Neuronal stem cell (in vitro differentiated cells): ENCODE measurements at places on chromosomes 7 and 10.
A peak's percentile ranks its signal among the peaks of the same experiment; 100 is the strongest.

DNA sequence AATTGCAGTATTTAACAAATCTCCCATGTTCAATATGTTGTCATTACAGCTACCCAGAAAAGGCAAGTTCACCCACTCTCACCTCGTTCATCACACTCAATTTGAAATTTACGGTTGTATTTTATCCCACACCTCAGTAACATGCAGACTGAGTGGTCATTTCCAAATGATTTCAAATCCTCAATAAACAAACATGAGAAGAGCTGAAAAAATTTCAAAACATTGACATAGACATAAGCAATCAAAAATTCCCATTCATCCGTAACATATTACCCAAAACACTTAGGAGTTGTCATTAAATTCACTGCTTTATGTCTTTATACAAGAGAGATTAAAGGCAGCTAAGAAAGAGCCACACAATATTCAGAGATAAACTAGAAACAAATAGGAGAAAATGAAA, 61.7 kb upstream of the NEBL start:
- DNase-seq: no peak

- DNase-seq: no peak
Observed at GRCh38 chr10:44385026-44385695, at the start of gene CXCL12. TSS of gene CXCL12 (minus strand) at chr10:44385097. CDS start at chr10:44385005, 92 bp downstream.

- DNase-seq: no peak
Observed at GRCh38 chr7:155610633-155611193, 33.7 kb upstream of the RBM33 start.

- no peak for DNase-seq
Observed at GRCh38 chr7:18577096-18577771, 81.7 kb downstream of the HDAC9 start.

DNA sequence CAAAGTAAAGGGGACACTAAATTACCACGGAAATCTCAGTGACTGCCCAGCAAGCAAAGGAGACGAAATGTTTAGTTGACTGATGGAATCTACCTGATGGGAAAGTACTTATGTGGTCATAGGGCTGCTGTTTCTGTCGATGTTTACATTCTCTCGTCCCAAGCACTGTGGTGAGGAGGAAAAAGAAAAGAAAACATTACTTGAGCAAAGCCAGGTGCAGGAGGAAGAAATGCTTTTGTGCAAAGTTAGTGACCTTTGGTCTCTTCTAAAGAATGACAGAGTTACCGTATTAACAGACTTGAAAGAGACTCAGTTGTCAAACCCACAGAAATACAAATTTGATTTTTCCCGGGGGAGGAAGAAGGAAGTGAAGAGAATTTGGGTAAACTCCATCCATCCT, 43.3 kb upstream of the FMC1 start:
- peak; percentile 31 for DNase-seq

- DNase-seq: no peak
Observed at GRCh38 chr7:72753781-72754180, 74.2 kb downstream of the TYW1B start.

- no peak for DNase-seq
Observed at GRCh38 chr7:32169228-32169627, 99.0 kb upstream of the PDE1C start.

DNA sequence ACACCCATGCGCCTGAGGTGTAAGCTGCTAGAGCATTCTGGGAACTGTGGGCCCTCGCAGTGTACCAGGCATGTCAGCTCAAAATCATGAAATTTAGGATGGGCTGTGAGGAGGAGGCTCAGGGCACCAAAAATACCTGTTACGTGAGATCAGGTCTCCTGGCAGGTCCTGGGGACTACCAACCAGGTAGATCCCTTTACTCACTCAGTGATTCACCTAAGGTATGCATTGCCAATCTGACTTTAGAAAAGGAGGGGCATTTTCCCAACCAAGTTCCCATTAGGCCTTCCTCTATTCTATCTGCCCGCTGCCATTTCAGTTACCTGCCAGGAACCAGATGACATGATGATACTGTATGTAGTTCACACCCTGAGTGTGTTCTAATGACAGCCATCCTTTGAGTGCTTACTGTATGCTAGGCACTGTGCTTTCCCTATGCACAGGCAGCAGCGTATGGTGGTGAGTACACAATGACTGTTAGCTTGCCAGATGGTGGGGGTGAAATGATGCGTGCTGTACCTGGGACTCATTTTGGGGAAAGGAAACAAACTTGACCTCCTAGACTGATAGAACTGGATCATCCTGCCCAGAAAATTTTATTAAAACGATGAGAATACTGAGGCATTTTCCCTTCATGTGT, 62.0 kb downstream of the CFAP58 start:
- DNase-seq: no peak

- DNase-seq: no peak
Observed at GRCh38 chr10:47140761-47141348, 159.1 kb upstream of the GDF10 start.

DNA sequence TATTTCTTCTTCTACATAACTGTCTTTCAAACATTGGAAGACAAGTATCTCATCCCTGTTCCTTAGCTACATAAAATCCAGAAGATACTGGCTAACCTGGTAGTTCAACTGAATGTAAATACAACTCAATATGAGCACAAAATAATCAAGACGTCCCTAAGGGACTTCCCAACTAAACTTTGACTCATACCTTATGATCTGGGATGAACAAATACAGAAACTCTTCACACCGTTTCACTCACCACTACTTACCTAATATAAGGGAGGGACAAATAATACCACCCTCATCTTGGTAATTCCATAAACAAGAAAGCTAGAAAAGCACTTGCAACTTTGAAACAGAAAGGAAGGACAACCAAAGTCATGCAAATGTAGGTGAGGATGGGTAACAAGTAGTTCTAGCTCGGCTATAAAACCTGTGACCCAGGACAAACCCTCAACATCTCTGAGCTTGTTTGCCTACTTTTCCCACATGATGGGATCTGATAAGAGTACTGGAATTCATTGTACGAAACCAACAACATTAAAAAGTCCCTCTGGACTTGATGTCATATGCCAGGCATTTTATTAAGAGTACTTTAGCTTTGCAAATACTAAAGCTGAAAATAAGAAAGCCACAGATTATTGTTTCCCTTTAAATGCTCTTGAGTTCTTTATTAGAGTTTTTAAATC, 121.9 kb downstream of the STRA8 start:
- DNase-seq: no peak

DNA sequence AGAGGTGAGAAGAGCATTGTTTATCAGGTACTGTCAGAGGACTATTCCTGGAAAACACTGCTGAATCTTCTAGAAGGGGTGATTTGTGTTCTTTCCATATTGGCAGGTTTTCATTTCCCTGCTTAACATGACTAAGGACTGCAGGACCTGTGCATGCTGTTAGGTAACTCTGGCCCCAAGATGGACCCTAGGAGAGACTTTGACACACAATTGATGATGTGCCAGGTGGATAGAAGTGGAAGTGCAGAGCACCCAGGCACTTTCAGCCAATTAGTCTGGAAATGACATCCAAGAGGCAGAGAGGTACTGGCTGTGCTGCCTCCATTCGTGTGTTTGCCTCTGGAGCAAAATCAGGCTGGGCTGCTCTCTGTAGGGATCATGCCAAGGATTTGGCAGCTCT, 496.3 kb upstream of the GALNT17 start:
- no peak for DNase-seq

GRCh38 chr7:92133133-92133736, 1.0 kb downstream of the CYP51A1 start:
- DNase-seq: no peak

DNA sequence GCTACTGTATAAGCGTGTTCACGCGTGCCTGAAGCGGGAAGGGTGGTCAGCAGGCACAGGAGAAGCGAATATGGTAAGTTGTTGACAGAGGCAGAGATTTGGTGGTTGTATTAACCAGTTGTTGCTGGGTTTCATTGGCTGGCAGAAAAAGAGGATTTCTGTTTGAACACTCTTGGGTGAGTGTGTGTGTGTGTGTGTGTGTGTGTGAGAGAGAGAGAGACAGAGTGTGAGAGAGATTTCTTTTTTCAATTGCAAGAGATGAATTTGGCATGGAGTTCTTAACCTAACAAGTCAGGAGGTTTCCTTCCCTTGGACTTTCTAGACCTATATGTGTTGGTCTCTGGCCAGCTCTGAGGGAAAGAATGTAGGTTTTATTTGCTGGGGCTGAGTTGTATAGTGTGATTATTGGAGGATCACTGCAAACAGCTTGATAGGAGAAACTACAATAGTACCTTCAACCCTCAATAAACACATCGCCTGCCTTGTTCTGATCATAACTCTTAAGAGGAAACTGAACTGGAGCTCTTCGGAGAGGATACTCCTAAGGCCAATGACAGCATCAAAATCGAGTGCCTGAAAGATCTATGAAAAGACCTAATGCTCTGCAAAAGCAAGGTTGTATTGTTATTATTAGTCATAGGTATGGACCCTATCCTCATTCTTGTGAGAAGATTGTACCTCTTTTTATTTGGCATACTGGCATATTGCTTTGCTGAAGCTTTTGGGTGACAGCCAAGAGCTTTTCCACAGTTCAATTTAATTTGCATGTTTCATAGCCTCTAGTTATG, 1.2 kb downstream of the MCU start:
- DNase-seq: no peak

- no peak for DNase-seq
Observed at GRCh38 chr10:47076949-47077361, 165.7 kb downstream of the PTPN20 start.

DNA sequence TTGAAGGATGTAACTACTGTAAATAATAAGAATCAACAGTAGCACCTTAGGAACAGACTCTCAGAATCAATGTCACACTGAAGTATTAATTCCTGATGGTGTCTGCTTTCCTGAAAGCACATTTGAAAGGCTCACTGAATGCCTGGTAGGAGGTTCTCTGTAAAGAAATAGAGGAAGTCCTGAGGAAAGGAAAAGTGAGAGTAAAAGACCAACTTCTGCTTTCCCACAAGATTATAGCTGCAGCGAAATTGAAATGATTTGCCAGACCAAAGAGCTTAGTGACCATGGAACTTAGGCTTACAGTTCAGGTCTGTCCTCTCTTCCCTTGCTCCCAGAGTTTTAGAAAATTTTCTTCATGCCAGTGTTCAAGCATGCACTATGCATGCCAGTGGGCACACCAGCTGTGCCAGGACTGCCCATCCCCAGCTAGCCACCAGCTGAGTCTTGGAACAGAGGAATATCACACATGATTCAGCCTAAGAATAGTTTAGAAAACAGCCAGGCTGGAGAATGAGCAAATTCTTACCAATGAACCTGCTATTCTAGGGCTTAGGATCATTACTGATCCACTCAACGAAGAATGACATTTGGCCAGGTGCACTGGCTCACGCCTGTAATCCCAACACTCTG, 123.2 kb downstream of the HERPUD2 start:
- no peak for DNase-seq

GRCh38 chr10:9060314-9060713, 1005.8 kb downstream of the GATA3 start:
- DNase-seq: no peak

GRCh38 chr10:47025253-47025539, 114.0 kb downstream of the PTPN20 start:
- DNase-seq: no peak

GRCh38 chr7:17467386-17467945, 169.0 kb downstream of the AHR start:
- no peak for DNase-seq

DNA sequence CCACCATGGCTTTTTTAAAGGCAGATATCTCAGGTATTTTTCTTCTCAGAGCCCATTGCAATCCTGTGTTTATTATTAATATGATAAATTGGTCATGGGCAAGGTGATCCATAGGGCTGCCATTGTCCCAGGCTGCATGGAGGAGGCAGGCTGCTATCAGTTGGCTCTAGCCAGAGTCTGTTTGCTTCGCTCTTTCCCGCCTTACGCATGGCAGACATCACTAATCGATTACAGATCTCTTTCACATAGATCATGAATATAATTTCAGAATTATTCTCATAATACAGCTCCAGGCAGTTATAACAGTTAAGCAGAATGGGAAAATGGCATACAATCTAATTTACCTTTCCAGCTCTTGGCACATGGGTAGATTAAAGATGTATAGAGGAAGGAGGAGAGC, 30.4 kb upstream of the HABP2 start:
- DNase-seq: no peak

GRCh38 chr10:232061-232460, 96.8 kb downstream of the ZMYND11 start:
- no peak for DNase-seq

DNA sequence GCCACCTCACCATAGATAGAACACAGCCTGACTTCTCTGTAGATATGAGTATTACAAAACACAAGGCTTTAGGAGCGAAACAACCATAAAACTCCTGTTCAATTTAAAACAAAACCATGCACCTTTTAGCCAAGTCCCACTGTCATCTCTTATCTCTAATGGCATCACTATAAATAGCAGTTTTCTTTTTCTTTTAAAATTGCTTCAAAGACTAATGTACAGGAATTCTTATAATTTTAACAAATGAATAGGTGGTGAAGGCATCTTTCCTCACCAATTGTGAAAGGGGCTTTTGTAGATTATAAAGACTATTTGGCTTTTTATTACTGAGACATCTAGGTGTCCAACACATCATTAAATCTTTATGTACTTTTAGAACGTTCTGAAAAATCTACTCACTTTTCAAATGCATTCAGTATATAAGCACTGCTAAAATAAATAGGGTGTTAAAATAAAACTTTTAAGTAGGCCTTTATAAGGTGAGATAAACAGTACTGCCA, 205.7 kb upstream of the GRM3 start:
- DNase-seq: no peak

GRCh38 chr10:37442882-37443281, 317.5 kb downstream of the ANKRD30A start:
- DNase-seq: no peak

DNA sequence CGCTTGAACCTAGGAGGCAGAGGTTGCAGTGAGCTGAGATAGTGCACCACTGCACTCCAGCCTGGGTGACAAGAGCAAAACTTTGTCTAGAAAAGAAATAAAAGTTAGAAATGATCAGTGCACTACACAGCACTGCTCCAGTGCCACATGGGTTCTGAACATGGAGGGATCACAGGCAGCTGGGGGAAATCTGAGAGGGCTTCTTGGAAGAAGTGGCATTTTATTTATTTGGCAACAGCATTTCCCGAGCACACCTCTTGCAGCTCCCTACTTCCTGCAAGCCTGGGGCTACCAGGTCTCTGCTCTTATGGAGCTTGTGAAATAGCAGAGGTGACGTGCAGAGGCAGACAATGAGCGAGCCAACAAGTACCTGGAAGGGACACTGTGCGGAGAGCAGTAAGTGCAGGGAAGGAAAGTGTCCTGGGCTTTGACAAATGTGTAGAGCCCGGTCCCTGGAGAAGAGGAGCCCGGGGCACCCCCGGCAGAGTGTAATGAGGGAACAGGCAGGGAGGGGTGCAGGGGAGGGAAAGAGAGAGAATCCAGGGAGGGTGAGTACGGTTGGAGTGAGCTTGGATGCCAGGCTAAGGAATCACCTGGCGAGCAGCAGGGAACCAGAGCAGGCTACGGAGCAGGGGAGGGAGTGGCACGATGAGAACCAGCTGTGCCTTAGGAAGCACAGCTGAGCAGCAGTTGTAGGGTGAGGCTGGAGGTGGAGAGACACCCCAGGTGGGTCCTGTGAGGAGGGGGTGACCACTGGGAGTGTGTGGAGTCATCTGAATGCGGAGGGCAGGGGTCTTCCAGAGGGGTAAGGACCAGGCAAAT, 104.6 kb upstream of the CTBP2 start:
- DNase-seq: no peak
